AML-193 (cell line): ENCODE measurements at places on chromosomes 1 and 21.

DNA sequence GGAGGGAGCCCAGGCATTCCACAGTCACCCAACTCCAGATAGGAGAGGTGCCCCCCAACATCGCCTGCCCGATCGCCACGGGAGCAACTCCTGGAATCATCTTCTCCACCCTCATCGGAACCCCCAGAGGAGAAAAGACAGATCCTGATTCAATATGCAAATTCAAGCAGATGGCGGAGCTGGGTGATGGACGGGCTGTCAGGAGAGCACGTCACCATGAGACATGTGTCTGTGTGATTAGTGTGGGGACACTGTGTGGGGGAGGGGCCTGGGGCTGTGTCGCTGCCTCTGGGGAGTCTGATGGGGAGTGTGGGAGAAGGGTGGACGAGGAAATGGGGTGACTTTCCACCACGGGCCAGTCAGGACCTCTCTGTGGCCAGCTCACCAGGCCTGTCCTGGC is 90.2 kb upstream of the CSF3R start:
- no peak for DNase-seq

GRCh38 chr1:219555031-219555692 is 57.7 kb downstream of the ZC3H11B start:
- no peak for DNase-seq

DNA sequence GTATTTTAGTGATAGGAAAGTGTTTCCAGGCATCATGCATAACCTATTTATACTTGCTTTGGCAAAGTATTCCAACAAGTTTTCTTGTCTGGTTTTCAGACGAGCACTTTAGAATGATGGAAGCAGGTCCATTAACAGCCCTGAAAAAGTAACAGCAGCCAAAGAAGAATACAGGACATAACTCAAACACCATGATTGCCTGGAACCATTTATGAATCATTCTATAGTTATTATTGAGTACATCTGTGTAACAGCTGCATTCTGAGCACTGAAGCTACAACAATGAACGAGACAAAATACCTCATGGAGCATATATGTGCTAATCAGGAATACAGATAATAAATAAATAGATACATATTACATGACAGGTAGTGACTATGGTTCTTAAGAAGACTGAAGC is 12.6 kb downstream of the IL10RB start:
- no peak for DNase-seq

DNA sequence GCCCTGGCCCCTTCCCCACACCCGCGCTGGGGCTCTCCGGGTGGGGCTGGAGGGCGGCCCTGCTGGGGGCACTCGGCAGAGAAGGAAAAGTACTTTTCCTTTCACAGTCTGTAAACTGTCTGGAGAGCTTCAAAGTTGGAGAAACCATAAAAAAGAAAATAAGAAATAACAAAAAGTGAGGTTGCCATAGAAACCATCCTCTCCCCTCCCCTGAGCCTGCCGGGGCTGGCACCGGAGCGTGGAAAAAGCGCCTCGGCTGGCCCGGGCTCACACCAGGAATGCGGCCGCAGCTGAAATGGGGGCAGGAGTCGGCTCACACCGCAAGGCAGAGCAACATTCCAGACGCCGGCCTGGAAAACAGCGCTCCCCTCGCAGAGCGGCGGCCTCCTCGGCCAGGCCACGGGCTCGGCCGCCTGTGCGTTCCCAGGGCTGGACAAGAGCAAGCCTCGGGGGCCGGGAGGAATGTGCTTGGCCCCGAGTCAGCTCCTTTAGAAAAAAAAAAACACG is 69.2 kb downstream of the MORN1 start:
- no peak for DNase-seq

DNA sequence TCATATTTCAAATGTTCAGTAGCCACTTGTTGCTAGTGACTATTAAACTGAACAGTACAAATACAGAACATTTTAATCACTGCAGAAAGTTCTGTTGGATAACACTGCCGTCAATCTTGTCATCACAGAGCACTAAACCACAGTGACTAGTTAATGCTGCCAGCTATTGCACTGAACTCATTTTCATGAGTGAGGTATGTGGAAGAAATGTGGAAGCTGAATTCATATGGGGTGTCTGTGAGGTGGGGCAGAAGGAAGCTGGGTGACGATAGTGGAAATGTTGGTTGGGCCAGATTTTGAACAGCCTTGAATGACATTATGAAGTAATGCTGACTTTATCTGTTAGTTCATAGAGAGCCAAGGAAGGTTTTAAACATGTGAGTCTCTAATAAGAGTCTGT is 49.6 kb downstream of the OSBPL9 start:
- DNase-seq = no peak

- DNase-seq = no peak
Measured at GRCh38 chr1:234997896-234998741, 130.5 kb downstream of the TOMM20 start.

DNA sequence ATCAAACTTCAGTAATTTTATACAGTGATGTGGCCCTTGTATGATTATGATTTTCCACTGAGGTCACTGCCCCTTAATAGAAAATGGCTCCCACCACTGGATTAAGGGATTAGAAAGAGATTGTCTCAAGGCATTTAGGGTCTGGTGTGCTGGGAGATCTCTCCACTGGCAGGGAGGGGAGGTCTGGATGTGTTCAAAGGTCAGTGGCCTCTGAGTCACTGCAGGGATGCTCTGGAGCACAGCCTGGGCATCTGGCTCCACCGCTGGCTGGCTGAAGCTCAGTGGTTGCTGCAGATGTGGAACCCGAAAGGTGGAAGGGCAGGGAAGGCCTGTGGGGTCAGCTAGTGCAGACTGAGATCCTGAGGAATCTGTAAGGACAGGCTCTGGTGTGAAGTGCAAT is 18.3 kb upstream of the CHI3L1 start:
- no peak for DNase-seq

DNA sequence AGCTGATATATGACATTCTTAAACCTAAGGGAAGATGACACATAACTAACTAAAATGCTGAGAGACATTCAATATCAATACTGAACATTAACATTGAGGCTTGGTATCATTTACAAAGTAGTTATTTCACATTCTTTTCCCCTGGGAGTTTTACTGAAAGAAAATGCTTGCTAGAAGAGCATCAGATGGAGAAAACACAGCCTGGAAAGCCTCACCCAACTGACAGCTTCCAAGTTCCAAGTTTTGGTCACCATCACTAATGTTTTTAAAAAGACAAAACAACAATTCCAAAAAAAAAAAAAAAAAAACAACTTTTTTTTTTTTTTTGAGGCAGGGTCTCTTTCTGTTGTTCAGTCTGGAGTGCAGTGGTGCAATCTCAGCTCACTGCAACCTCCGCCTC is 80.6 kb downstream of the DSCAM start:
- no peak for DNase-seq

- no peak for DNase-seq
Measured at GRCh38 chr1:154760469-154760933, 109.6 kb downstream of the KCNN3 start.

DNA sequence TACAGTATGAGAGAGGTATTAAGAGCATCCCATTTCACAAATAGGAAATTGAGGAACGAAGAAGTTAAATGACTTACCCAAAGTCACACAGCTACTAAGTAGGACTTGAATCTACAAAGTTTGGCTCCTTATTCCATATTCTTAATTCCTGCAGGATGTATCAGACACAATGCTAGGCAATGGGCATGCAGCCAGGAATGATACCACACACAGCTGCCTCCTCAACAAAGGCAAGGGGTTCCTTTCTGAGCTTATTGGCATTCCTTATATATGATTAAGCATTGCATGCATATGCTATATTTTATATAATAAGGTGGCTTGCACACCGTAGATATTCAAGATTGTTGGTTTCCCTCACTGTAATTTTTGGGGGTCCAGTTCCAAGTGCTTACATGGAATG is 34.2 kb upstream of the JUN start:
- DNase-seq = no peak

- no peak for DNase-seq
Measured at GRCh38 chr1:98298319-98298718, 363.2 kb upstream of the SNX7 start.

DNA sequence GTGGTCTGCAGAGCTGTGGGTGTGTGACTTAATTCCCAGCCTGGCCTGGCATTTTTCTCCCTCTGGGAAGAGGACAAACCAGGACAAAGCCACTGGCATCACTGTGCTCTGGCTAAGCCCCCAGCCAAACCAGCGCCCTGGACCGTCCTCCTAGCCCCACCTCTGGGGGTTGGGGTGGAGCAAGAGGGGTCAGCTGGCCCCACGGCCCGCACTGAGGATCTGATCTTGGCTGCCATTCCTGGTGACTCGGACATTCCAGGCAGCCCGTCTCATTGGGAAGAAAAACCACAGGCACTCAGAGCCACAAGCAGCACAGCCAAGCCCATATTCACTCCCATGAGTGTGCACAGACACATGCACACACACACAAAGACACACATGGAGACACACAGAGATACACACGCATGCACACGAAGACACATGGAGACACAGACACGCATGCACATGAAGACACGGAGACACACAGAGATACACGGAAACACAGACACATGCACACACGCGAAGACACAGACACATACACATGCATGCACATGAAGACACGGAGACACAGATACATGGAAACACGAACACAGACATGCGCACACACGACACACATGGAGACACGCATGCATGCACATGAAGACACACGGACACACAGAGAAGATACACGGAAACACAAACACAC is 2.3 kb upstream of the MXRA8 start:
- DNase-seq = no peak

DNA sequence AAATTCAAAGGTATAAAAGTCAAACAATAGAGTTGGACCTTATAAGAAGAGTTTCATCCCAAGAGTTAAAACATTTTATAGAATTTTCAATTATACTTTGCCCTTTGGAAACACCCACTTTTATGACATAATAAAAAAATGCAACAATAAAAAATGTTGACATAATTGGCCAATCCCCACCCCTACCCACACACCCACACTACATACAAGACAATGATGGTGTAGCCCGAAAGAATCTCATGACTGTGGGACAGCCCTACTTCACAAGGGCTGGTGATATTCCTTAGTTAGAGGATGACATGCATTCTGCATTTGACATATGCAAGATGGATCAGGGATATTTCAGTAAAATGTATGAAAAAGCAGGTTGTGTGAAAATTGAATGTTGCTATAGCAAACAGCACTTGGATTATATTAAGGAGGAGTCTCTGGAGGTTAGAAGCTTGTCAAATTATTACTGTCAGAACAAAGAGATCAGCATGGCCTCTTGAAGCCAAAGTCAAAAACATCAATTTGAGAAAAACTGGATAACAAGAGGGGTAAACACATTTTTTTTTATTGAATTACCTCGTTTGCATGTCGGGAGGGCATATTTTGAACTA is 133.0 kb upstream of the SAMSN1 start:
- no peak for DNase-seq

- DNase-seq = no peak
Measured at GRCh38 chr1:235854347-235854746, 12.4 kb downstream of the LYST start.

- DNase-seq = no peak
Measured at GRCh38 chr1:222905151-222905550, 90.3 kb downstream of the DISP1 start.
